Thoracic aorta (tissue), 2 donors: ENCODE measurements at places on chromosomes 5 and 9.

- DNase-seq: no peak
These were observed 1.6 kb downstream of the KDM4C start for GRCh38 chr9:6759185-6759977.

DNA sequence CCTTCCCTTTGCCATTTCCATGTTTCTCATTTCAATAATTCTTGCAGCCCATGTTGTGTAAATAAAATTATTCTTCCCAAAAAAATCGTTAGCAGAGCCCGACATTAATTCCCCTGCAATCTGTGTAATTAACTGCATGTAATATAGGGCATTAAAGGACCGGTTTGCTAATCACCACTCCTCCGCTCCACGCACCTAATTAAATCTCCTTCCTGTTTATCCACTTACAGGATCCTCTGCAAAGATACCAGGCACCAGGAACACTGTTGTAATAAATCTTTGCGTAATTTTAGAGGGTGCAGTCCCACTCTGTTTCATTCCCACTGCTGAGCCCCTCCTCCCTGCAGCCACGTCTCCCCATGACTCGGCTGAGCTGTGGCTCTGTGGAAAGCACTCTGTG, 105.0 kb upstream of the PPP1R26 start:
- DNase-seq: no peak

- DNase-seq: no peak
These were observed 26.2 kb downstream of the ANGPTL2 start for GRCh38 chr9:127096208-127096607.

DNA sequence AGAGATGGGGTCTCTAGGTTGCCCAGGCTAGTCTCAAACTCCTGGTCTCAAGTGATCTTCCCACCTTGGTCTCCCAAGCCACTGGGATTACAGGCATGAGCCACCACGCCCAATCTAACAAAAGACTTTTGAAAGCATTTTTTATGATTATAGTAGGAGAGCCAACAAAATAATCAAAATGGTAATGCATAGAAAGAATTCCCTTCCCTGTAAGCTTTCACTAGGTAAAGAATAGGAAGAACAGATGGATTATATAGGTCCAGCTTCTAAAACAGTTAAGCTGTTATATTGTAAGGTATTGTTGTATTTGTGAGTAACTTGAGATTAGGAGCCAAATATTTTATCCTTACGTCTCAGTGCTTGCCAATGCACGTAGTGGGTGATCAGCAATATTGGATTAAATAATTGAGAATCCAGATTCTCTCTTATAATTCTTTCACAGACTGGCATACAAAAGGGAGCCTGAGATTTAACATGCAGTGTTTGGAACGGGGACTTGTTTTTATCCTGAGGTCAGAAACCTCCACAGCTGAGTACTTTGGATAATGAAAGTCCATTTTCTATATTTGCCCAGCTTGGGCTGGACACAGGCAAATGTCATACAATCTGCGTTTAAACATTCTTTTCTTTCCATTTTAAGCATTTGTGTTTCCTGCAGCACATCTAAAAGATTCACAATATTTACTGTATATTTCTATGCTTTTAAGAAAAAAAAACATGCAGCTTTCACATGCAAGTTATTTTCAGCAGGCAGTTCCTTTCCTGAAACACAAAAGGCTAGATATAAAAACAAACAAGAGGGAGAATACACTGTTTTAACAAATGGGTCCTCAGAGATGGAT, 238.4 kb downstream of the ARRDC3 start:
- no peak for DNase-seq

GRCh38 chr9:4987961-4988421, 2.9 kb downstream of the JAK2 start:
- DNase-seq: no peak

DNA sequence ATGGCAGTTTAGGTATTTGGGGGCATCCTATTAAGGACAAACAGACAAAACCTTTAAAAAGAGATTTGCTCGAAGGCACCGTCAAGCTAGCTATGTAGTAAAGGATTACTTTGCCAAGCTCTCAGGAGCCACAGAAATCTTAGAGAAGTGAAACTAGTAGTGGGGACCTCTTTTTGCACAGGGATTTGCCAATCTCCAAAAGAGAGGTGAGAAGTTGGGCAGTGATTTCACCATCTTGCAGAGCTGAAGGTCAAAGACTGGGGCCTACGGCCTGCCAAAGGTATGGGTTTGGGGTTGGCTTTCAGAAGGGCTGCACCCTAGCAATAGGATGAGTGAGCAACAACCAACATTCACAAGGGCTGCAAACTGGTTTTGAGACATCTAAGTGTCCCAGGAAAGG, 1.6 kb upstream of the FCN1 start:
- no peak for DNase-seq

DNA sequence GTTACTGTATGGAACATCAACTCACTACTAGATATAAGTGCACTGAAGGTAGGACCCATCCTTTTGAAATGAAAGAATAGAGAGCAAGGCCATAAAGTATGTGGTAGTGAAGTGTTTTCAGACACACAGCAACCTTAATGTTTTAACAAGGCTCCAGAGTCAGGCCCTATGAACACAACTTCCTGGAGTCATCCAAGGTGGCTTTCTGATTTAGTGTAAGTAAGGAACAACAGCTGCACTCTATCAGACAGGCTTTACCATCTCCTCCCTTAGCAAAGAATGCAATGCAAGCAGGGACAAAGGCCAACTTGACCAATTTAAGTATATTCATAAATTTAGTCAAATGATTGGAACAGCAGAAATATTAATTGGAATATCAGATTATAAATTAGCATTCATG, 90.1 kb downstream of the MPDZ start:
- no peak for DNase-seq

DNA sequence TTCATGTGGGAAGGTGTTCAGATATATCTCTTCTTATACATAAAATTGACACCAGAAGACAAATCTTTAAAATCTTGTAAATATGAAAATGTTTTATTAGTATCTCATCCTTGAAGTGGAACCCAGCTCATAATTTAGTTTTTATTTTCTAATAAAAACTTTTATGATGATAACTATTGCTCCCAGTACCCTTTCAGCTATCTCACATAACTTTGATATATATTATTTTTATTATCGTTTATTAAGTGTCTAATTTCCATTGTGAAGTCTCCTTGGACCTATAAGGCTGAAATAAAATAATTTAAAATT, 16.0 kb downstream of the PCDHB15 start:
- no peak for DNase-seq

- peak; percentile 61 for DNase-seq
These were observed 546 bp downstream of the DNAJB5 start for GRCh38 chr9:34989946-34990635.

DNA sequence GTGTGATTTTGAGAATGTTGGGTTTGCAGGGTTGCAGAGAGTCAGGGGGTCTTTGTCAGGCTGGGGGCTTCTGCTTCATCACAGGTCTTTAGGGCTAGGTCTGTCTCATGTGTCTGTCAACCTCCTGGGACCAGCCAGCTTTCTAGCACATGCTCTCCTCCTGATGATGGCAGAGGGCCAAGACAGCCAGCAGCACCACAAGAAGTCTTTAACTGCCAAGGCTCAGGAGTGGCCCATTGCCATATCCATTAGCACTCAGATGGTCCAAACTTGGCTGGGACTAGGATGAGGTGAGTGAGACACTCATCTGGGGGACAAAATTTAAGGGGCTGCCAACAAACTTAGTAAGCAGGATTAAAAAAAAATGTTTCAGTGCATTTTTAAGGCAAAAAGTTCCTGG, 384.2 kb upstream of the CDH10 start:
- no peak for DNase-seq

DNA sequence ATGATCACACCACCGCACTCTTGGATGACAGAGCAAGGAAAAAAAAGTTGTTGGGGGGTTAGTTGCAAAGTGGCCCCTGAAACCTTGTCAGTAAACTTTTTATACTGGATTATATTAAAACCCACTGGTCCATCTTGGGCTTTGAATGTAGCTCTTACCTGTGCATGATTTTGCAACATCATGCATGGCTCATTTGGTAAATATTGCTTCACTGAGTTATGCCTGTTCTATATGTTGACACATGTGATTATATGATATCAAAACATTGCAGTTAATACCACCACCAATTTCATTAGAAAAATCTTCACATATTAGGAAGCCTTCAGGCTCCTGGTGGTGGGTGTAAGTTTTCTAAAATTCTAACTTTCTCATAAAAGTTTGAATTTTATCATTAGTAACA, 41.9 kb downstream of the DYNC2I2 start:
- no peak for DNase-seq

DNA sequence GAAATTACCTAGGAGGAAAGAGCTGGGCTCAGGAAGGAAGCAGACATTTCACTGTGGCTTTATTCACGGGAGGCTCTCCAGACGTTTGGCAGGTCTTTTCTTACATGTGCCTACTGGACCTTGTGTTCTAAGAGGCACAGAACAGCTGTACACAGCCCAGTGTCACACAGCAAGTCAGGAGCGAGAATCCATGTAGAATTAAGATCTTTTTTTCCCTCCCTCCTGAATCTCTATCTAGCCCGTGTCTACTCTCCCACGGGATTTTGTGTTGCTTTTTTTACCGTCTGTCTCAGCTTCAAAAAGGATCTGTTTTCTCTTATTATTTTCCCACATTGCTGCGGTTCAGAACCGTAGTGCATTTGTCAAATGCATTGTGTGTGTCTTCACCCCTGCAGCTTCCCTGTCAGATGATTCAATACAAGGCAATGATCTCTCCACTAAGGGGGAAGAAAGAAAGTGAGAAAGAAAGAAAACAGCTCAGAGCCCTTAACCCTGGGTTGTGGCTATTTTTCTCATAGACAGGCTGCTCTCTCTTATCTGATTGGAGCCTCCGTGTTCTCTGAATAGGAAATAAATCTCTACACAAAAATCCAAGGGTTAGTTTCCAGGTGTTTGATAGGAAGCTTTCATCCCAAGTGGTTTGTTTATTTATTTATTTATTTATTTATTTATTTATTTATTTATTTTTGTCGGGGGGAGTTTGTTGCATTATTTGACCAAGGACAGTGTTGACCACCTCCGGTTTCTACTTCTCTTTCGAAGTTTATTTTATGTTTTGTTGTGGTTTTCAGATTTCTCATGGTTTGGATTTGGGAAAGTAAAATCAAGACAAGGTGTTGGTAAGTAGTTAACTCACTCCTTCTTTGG, 191.0 kb downstream of the NTRK2 start:
- no peak for DNase-seq

DNA sequence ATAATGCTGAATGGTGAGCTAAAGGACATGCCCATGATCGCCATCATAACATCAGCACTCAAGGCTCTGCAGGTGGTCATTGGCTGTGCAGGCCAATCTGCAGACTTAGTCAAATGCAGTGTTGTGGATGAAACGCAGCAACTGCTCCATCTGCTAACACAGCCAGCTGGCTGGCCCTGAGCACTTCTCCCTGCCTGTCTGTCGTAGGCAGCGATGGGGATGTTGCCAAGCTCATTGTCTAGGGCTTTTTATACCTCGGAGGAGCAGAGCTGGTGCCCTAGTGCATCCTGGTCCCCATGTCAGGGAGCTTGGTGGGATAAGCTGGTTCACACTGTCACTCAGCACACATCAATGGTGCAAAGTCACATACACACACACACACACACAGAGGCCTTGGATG, 189.4 kb downstream of the TENT4A start:
- no peak for DNase-seq

- no peak for DNase-seq
These were observed 17.4 kb downstream of the EGR1 start for GRCh38 chr5:138482638-138483037.

DNA sequence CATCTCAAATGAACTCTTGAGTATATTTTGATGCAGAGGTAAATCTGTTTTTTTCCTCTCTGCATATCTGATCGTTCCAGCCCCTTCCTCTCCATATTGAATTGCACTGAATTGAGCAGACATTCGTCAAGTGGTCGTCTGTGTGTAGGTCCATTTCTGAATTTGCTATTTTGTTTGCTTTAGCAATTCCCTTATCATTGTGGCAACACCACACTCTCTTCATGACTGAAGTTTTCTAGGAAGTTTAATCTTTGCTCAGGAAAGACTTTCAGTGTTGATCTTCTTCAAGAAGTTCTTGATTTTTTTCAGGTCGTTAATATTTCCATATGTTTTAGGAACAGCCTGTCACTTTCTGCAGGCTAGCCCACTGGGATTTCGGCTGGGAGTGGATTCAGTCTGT, 132.0 kb downstream of the WNK2 start:
- DNase-seq: no peak

GRCh38 chr5:176181271-176181855, 56.9 kb upstream of the SIMC1 start:
- DNase-seq: no peak

DNA sequence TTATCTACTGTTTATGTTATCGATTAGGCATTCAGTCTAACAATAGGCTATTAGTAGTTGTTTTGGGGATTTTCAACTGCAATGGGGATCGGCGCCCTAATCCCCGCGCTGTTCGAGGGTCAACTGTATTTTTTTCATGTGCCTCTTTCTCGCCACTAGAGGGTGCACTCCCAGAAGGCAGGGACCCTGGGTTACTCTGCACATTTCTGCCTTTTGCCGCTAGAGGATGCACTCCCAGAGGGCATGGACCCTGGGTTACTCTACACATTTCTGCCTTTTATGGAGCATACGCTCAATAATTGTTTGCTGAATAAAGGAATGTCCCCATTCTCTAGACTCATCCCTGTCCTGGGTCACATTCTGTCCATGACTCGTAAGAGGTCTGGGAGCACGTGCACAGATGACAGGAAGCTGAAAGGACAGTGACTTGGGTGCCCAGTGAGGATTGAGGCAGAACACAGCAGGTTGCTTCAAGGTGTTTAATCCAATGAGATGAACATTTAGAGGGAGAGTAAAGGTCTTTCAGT, 27.9 kb upstream of the RECK start:
- DNase-seq: peak; percentile 7

DNA sequence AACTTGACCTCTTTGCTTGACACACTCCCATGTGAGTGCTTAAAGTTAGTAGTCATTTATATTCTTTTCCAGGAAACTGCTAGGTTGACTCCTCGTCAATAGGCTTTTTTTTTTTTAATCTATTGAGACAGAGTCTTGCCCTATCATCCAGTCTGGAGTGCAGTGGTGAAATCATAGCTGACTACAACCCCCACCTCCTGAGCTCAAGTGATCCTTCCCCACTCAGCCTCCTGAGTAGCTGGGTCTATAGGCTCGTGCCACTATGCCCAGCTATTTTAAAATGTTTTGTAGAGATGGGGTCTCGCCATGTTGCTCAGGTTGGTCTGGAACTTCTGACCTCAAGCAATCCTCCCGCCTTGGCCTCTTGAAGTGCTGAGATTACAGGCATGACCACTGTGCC, 34.9 kb downstream of the DMRT1 start:
- no peak for DNase-seq

DNA sequence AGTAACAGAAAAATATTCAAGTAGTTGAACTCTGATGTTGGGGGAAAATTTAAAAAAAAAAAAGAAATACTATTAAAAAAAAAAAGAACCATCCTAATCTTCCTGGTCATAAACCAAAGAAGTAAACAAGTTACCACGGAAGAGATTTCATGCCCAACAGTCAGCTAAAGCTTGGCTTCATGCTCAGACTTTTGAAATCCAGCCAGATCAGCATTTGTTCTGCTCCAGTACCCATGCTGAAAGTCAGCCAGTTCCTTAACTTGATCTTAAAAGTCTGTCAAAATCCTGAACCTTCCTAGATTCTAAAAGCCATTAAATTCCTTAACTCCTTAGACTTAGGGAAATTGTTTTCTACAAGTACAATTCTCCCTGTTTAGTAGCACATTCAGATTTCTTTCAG, 908.7 kb upstream of the CDH9 start:
- DNase-seq: no peak

GRCh38 chr5:178595150-178595549, 5.0 kb upstream of the COL23A1 start:
- no peak for DNase-seq
